ENCODE measurements at places on chromosomes 4 and X. TPM values are rescaled to one million over a fixed set of nuclear protein-coding genes. Genes with fewer than 3 reads are reported as not detected.
A peak's percentile ranks its signal among the peaks of the same experiment; 100 is the strongest.

Gene HDX
- 3.0 TPM for total RNA-seq

Gene HHIP
- not detected for total RNA-seq

DNA sequence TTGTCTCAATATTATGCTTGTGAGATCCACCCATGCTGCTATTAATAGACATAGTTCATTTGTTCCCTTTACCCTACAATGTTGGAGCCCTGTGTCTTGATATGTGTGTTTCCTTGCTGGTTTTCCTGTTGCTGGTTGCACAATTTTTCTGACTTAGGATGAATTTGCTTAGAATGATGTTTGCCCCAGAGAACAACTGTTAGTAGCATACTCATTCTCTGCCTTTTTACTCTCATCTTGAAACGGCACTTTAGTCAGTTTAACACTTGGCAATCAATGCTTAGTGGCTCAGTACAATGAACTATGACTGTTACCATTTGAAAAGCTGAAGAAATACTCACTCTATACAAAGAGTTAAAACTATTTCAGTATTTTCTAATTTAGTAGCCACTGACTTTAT is 158.8 kb upstream of the NDST4 start:
- DNase-seq: no peak
- no peak overlapping the region for H3K27ac ChIP-seq
- H3K4me1 ChIP-seq: no peaks in the 10 kb centered on the region
- H3K27me3 ChIP-seq: no peaks in the 10 kb centered on the region
- no peak overlapping the region for H3K4me3 ChIP-seq
- no peaks in the 10 kb centered on the region for H3K36me3 ChIP-seq

Gene ARHGAP36
- not detected for total RNA-seq

DNA sequence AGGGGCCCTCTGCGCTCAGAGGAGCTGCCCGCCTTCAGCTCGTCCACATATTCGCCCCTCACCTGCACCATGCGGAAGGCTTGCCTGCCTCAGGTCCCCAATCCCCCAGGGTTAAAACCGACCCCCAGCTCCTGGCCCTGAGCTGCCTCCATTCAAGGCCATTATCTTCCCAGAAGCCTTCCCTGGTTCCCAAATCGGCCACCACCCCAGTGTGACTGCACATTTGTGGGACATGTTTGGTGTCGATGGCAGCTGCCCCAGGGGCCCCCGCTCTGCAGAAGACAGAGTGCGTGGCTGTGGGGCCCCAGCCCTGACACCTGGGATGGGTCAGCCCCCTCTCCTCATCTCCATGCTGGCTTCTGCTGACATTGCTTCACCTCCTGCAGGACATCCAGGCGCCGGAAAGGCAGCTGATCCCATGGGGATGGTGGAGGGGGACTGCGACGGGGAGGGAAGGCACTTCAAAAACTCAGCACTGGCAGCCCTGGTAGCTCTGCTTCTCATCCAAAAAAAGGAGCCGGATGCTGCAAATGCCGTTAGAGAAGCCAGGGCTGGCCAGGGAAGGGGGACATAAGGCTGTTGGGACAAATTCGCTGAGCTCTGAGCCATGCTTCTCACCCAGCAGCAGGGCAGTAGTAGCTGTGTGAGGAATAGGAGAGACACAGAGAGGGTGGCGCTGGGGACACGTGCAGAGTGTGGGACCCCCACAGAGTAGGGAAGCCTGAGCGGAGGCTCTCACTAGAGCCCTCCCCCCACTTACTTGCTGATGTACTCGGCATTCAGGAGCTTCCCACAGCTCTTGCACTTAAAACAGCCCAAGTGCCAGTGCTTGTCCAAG is 78.5 kb downstream of the ABLIM2 start:
- no peak overlapping the region for H3K4me3 ChIP-seq
- no peaks in the 10 kb centered on the region for H3K27me3 ChIP-seq
- H3K36me3 ChIP-seq: no peaks in the 10 kb centered on the region
- no peaks in the 10 kb centered on the region for H3K4me1 ChIP-seq

GRCh38 chrX:71241301-71241700 is 12.6 kb downstream of the ZMYM3 start:
- no peak overlapping the region for H3K4me3 ChIP-seq
- peaks cover 12% of the 10 kb centered on the region for H3K36me3 ChIP-seq
- peaks cover 23% of the 10 kb centered on the region for H3K27me3 ChIP-seq
- H3K4me1 ChIP-seq: no peaks in the 10 kb centered on the region
- DNase-seq: no peak

Gene VSIG1
- total RNA-seq: 0.22 TPM

- H3K4me1 ChIP-seq: peaks cover 40% of the 10 kb centered on the region
- no peak for DNase-seq
- no peak overlapping the region for H3K27ac ChIP-seq
- H3K27me3 ChIP-seq: no peaks in the 10 kb centered on the region
Observed at GRCh38 chr4:6992728-6993677, 50.2 kb upstream of the TADA2B start.

DNA sequence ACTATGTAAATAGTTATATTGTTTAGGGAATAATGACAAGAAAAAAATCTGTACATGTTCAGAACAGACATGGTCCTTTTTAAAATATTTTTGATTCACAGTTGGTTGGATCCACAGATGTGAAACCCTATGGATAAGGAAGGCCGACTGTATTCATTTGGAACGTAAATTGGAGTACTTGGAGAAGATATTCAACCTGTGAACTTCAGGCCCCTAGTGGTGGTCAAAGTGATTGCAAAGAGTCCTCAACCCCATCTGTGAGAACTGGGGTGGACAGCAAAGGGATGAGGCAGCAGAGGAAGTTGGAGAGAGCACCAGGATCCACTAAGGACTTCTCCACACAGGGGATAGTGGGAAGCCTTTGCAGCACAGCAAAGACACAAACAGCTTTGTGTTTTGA is 6.2 kb upstream of the CXCL13 start:
- peaks cover 21% of the 10 kb centered on the region for H3K27me3 ChIP-seq
- DNase-seq: no peak
- peaks cover 52% of the 10 kb centered on the region for H3K4me1 ChIP-seq
- H3K36me3 ChIP-seq: no peaks in the 10 kb centered on the region
- H3K27ac ChIP-seq: no peak overlapping the region

GRCh38 chr4:42361456-42361855 is 35.8 kb upstream of the SHISA3 start:
- H3K4me1 ChIP-seq: no peaks in the 10 kb centered on the region
- H3K4me3 ChIP-seq: no peak overlapping the region
- no peaks in the 10 kb centered on the region for H3K36me3 ChIP-seq
- no peak overlapping the region for H3K27ac ChIP-seq
- peaks cover 13% of the 10 kb centered on the region for H3K27me3 ChIP-seq

Gene ADH1B
- not detected for total RNA-seq

GRCh38 chrX:12987900-12988594 is 13.1 kb downstream of the TMSB4X start:
- peaks cover 2% of the 10 kb centered on the region for H3K36me3 ChIP-seq
- no peak for DNase-seq
- H3K27me3 ChIP-seq: peaks cover 26% of the 10 kb centered on the region
- no peak overlapping the region for H3K27ac ChIP-seq
- H3K4me1 ChIP-seq: peaks cover 80% of the 10 kb centered on the region

Gene GAGE13
- not detected for total RNA-seq

- H3K36me3 ChIP-seq: no peaks in the 10 kb centered on the region
- no peak overlapping the region for H3K27ac ChIP-seq
- peaks cover 6% of the 10 kb centered on the region for H3K27me3 ChIP-seq
- no peak overlapping the region for H3K4me3 ChIP-seq
- DNase-seq: no peak
Observed at GRCh38 chrX:132373610-132374009, 115.2 kb downstream of the MBNL3 start.

DNA sequence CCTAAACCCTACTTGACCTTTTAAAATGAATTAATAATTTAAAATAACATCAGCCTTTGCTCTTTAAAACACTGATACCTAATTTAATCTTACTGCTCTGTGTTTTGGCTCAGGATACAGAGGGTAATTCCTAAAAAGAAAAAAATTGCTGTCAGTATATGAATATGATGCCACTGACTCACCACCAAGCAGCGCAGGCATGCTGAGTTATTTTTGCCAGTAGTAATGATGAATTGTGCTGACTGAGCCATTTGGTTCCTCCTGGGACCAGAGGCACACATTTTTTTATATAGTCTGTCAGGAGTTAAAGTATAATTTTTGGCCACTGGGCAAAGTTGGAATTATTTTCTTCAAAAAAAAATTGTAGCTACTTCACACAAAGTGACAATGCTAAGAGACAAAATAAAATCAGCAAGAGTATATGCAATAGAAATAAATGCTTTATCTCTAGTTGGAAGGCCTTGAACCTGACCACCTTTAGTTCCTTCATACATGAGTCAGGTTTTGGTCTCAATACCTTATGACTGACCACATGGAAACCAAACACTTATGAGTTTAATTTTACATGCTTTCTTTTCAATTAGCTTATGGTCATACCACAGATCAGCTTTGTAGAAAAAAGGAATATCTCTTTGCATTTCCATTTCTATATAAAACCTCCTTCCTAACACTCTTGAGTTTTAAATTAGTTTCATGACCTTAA is 115.1 kb downstream of the PPP3CA start:
- peaks cover 31% of the 10 kb centered on the region for H3K4me1 ChIP-seq
- H3K36me3 ChIP-seq: no peaks in the 10 kb centered on the region
- no peaks in the 10 kb centered on the region for H3K27me3 ChIP-seq

- peaks cover 74% of the 10 kb centered on the region for H3K4me1 ChIP-seq
- peaks cover 8% of the 10 kb centered on the region for H3K27me3 ChIP-seq
- no peaks in the 10 kb centered on the region for H3K36me3 ChIP-seq
- H3K4me3 ChIP-seq: peak overlapping the region; percentile 50
- peak overlapping the region; percentile 41 for H3K27ac ChIP-seq
Observed at GRCh38 chrX:12996934-12997435, 22.1 kb downstream of the TMSB4X start.

- DNase-seq: no peak
- no peaks in the 10 kb centered on the region for H3K27me3 ChIP-seq
- no peak overlapping the region for H3K4me3 ChIP-seq
- no peaks in the 10 kb centered on the region for H3K4me1 ChIP-seq
- no peaks in the 10 kb centered on the region for H3K36me3 ChIP-seq
Observed at GRCh38 chr4:8308856-8309771, 39.6 kb downstream of the HTRA3 start.

DNA sequence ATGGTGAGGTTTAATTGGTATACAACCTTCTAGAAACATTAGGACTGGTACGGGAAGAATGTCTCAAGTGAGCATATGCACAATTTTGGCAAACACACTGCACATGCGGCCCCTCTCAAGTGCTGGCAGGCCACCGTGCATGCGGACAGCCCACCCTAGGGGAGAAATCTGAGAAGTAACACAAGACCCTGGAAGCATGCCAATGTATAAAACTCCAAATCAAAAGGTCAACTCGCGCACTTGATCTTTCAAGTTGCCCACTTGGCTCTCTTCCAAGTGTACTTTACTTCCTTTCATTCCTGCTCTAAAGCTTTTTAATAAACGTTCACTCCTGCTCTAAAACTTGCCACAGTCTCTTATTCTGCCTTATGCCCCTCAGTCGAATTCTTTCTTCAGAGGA is 488.3 kb downstream of the CFAP47 start:
- no peaks in the 10 kb centered on the region for H3K4me1 ChIP-seq
- H3K36me3 ChIP-seq: no peaks in the 10 kb centered on the region

DNA sequence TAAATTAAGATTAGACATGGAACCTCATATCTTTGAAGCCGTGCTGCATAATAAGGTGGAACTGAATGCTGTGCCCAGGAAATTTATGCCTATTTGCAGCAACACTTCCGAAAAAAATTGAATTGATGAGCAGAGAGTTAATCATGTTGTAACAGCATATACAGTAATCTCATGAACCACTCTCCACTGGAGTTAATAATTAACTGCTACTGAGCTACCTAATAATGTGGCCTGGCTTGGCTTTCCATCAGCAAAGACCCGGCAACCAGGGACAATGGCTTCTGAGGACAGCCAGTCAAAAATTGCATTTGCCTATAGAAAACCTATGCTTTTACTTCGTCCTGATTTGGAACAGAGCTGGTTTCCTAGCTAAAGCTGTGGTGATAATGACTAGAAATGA is 63.8 kb upstream of the GATB start:
- H3K4me3 ChIP-seq: no peak overlapping the region
- H3K36me3 ChIP-seq: no peaks in the 10 kb centered on the region
- H3K27ac ChIP-seq: no peak overlapping the region
- DNase-seq: no peak

DNA sequence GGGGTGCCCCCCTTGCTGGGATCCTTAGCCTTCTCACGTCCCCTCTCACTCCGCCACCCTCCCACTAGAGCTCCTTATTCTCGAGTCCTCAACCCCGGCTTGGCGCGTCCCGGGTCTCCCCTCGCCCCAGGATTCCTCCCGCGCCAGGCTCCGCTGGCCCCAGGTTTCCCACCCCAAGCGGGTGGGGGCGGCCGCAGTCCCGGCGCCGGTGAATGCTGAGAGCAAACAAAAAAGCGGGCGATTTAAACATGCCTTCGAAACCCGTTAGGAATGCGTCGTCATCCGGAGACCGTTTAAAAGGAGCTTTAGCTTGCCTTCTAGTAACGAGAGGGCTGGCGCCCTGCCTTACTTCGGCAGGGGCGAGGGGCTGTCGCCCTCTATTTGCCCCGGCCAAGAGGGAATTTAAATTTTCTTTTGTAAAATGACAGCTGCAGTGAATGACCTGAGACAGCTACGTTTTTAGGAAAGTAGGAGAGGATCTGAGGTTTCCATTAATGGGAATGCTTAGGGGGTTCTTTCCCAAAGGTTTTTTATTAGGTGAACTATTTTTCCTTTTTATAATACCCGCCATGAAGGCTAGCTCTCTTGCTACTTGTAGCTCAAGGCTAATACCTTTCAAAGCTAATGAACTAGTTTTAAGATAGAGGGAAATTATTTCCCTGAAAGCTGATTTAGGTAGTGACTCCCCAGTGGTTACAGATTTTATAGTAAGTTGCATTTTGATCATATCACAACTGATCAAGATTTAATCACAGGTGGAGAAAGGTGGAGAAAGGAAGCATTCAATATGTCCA is 3.1 kb downstream of the JADE1 start:
- no peaks in the 10 kb centered on the region for H3K27me3 ChIP-seq
- peak; percentile 42 for DNase-seq
- peak overlapping the region; percentile 59 for H3K27ac ChIP-seq
- peaks cover 38% of the 10 kb centered on the region for H3K4me1 ChIP-seq
- H3K36me3 ChIP-seq: peaks cover 6% of the 10 kb centered on the region

Gene ENAM
- total RNA-seq: not detected

Gene CT45A1
- total RNA-seq: not detected

DNA sequence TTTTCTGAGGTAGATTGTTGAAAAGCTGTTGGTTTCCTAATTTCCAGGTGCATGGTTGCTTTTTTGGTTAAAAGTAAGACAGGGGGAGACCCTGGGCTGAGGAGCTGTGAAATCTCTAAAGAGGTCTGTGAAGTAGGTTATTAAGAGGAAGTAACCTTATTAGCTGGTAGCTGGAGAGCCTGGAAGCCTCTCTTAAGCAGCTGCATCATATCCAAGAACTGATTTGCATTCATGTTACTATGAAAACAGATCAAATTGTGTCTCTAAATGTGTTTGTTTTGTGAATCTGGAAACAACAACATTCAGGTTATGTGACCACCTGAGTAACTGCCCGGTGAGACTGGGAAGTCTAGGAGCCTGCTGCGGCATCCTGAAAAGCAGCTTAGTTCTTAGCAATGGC is 54.1 kb downstream of the ARHGAP10 start:
- H3K27ac ChIP-seq: no peak overlapping the region
- H3K4me3 ChIP-seq: no peak overlapping the region
- no peak for DNase-seq
- H3K36me3 ChIP-seq: no peaks in the 10 kb centered on the region

GRCh38 chrX:118724775-118725174 is 2.6 kb upstream of the IL13RA1 start:
- H3K27me3 ChIP-seq: peaks cover 50% of the 10 kb centered on the region
- H3K27ac ChIP-seq: no peak overlapping the region
- peaks cover 4% of the 10 kb centered on the region for H3K4me1 ChIP-seq
- H3K4me3 ChIP-seq: no peak overlapping the region

Measured in activated T-cell treated with anti-CD3 and anti-CD28 coated beads, Interleukin-2, amount 50 U/mL, for 72 hours (primary cell).